Natural killer cell treated with Interleukin-12 subunit alpha and Interleukin-12 subunit beta and Interleukin-15 and Interleukin-18, amount 100 ng/mL, for 72 hours (primary cell): ENCODE measurements at places on chromosomes 6 and 20. TPM values are rescaled to one million over a fixed set of nuclear protein-coding genes. Genes with fewer than 3 reads are reported as not detected.

The SLC22A2 gene
- total RNA-seq, result not detected

The CGA gene
- total RNA-seq, result not detected

The MMP24 gene
- total RNA-seq, result not detected

The ZBTB46 gene
- total RNA-seq, result 1.2 TPM

The KHDRBS2 gene
- 0.36 TPM for total RNA-seq

The DSP gene
- total RNA-seq, result not detected

The BTNL2 gene
- not detected for total RNA-seq

The IFNGR1 gene
- total RNA-seq, result 31.9 TPM

The ULBP2 gene
- total RNA-seq, result 4.0 TPM

The FAM217A gene
- not detected for total RNA-seq

The ZBTB12 gene
- total RNA-seq, result 1.4 TPM

The INSM1 gene
- not detected for total RNA-seq

The SYTL3 gene
- total RNA-seq, result 246 TPM

The CBLN4 gene
- not detected for total RNA-seq

The FANCE gene
- 10.4 TPM for total RNA-seq
